ENCODE measurements at places on chromosomes 2 and 18. TPM values are rescaled to one million over a fixed set of nuclear protein-coding genes. Genes with fewer than 3 reads are reported as not detected.

GRCh38 chr2:159177957-159178356 is 108.5 kb downstream of the WDSUB1 start:
- no peak for DNase-seq

DNA sequence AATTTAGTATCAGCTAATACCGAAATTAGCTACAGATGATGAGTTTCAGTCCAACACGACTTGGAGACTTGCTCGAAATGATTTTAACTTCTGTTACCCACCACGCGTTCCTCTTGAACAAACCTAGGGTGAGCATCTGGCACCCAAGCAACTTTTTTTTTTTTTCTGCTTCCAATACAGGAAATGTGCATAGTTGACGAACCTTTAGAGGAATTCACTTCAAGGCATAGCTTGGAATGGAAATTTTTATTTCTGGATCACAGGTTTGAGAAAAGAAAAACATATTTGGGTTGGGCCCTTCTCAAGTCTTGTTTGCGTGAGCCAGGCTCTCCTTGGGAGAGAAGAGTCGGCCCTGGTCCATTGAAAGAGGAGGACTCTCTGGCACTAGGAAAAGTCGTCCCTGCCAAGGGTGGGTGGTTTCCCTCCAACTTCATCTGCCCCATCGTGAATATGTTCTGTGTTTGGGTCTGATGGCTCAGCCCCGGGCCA is 37.4 kb upstream of the RPL31 start:
- no peak for DNase-seq

ATP6V1B1 gene
- total RNA-seq: not detected

GRCh38 chr2:71619230-71619741 is 165.9 kb downstream of the DYSF start:
- no peak for DNase-seq

GPBAR1 gene
- 3.3 TPM for total RNA-seq

CNDP1 gene
- 0.19 TPM for total RNA-seq

L3MBTL4 gene
- total RNA-seq: 13.9 TPM

DNA sequence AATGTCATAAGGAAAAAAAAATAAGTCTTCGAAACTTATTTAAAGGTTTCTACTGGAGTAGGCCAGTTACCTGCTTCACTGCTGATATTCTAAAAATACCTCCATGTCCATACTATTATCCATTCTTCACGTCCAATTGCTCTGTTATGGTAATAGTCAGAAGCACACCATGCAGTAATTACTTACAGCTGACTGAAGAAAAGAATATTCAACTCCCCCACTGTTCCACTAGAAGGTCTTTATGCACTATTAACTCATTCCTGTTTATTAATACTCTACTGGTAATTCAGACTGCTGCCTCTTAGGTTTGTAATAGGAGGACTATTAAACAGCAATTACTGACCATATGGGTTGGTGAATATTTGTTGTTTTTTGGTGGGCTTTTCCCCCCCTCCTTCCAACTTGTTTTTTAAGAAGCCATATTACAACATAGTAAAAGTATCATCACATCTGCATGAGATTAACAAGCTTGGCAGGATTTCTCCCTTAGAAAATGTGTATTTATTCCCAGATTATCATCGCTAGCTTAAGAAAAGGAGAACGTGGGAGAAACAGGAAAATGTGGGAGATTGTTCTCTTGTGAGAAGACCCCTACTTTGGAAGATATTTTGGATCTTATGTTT is 806.4 kb upstream of the FANCL start:
- no peak for DNase-seq

ABCB11 gene
- 21.7 TPM for total RNA-seq

- DNase-seq: no peak
Observed at GRCh38 chr2:212489719-212490346, 48.8 kb downstream of the ERBB4 start.

GRCh38 chr2:199910338-199911051 is 598 bp upstream of the C2orf69 start:
- DNase-seq: peak; percentile 13

DNA sequence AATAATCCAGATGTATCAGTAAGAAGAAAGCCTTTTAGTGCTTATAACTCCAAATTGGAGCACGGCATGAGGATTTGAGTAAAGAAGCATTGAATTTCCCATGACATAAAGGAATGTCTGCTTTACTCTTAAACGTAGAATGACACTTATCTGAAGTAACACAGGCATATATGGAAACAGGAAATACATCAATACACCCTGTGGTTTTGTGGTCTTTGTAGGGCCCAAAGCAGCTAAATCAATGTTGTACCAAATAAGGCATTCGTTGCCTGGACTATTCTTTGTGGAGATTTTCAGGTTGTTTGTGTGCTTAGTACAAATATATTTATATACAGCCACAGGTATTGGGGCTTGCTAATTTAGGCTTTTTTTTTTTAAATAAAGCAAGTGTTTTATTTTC is 660.5 kb downstream of the LRRTM4 start:
- DNase-seq: no peak

DNA sequence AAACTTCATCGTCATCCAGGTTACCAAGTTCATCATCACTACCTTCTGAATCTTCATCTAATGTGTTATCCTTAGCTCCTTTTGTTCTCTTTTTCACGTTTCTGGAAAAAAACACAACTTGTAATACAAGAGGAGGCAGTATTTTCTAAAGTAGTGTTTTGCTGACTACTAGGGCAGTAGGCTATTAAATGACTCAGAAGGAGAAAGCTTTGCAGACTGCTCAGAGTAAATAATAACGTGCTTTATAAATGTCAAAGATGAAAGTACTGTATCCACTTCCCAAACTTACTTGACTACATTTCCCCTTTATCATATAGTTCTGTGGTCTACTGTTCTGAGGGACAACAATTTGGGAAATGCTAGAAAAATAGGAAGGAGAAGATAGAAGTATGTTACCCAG is 15.6 kb downstream of the CEBPZOS start:
- DNase-seq: no peak

DNA sequence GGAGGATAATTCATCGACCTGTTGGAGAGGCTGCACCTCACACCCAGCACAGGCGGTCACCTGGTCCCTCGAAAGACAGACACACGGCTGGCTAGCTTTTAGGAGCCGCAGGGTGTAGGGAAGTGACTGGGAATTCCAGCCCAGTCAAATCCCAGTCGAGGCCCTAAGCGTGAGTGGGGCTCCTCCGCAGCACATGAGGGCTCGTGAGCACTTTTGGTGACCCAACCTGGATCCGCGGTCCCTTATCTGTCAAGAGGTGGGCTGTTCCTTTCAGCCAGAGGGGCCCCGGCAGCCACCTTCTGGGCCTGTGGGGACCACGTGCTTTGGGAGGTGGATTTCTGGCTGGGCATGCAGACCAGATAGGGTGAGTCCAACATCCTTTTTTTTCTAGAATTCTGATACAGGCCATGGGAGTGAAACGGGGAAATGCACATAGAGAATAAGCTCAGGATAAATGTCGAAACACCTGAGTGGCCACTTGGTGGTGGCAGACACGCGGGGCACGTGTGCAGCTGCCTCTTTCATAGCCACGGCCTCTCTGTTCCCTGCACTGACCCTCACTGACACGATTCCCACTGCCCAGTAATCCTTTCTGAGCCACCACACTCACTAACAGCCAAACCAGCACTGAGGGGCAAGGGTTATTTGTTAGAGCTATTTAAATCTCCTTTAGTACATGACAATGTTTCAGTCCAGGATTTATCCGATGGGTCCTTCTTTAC is 148.4 kb upstream of the PXDN start:
- no peak for DNase-seq

GRCh38 chr2:8258406-8258805 is 423.4 kb upstream of the ID2 start:
- no peak for DNase-seq

DNA sequence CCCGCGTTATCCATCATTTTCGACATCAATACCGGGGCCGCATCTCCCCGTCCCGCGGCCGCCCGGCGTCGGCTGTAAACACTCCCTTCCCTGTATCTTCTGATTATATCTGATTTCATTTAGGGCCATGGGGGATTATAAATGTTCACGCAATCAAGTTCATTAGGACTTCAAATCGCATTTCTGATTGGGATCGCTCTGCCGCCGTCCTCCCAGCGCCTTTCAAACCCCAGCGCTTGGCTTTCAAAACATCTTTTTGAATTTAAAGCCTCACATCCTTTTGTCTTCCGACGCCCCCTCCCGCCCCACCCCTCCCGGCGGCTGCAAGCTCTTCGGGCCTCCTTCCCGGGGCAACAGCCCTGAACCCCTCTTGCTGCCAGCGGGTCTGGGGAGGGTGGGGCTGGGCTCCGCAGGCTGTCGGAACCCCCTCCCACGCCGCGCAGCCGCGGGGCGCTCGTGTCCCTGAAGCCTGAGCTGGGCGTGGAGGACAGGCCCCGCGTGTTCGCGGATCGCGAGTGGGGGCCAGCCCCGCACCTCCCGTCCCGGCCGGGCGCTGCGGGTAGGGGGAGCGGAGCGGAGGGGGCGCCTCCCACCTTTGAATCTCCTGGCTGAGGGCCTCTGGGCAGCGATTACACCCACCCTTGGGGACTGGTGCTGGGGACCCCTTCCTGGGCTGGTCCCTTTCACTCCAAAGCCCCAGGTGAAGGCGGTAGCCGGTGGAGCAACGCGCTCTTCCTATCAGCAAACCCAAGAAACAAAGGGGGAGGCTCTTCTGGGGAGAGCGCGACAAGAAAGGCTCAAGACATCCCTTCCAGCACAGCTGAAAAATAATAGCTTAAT is 11.3 kb upstream of the GBX2 start:
- no peak for DNase-seq

DNA sequence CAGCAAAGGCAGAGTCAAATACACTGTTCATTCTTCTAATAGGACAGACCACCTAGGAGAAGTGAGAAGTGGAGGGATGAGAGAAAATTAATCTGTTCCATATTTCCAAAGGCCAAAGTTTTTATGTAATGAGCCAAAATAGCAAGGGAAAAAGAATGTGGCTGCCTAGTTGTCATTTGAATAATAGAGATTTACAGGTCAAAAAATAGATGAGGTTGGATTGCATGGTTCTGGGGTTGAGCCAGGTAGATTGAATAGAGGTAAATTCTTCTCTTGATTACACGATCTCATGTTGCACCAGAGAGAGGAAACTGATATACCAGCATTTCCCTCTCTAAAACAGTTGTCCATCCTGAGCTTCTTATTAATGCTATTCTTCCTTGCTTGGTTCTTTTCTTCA is 325.8 kb downstream of the CCDC178 start:
- DNase-seq: no peak

TDRD15 gene
- total RNA-seq: not detected

SMAD7 gene
- total RNA-seq: 33.1 TPM

PDCD1 gene
- total RNA-seq: 0.70 TPM

SH2D6 gene
- 8.6 TPM for total RNA-seq

DNA sequence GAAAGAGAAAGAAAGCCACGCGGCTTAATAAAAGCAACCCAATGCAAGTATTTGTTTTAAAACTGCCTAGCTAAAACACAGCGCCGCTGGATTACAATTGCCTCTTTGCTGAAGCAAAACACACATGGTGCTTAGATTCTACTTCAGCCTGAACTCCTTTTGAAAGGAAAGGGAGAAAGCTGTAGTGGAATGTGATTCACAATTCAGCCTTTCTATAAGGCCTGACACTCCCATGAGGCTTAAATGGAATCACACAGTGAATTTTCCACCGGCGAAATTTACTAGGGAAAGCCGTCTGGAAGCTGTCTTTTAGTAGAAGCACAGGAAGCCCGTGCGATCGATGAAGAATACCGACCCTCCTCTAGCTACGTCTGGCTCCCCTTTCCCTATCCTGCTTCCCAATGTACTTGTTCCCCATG is 348.0 kb downstream of the DLGAP1 start:
- DNase-seq: no peak

LRATD1 gene
- 139 TPM for total RNA-seq

HOXD8 gene
- total RNA-seq: 13.8 TPM

- no peak for DNase-seq
Observed at GRCh38 chr2:138959031-138959430, 178.8 kb upstream of the NXPH2 start.

DNA sequence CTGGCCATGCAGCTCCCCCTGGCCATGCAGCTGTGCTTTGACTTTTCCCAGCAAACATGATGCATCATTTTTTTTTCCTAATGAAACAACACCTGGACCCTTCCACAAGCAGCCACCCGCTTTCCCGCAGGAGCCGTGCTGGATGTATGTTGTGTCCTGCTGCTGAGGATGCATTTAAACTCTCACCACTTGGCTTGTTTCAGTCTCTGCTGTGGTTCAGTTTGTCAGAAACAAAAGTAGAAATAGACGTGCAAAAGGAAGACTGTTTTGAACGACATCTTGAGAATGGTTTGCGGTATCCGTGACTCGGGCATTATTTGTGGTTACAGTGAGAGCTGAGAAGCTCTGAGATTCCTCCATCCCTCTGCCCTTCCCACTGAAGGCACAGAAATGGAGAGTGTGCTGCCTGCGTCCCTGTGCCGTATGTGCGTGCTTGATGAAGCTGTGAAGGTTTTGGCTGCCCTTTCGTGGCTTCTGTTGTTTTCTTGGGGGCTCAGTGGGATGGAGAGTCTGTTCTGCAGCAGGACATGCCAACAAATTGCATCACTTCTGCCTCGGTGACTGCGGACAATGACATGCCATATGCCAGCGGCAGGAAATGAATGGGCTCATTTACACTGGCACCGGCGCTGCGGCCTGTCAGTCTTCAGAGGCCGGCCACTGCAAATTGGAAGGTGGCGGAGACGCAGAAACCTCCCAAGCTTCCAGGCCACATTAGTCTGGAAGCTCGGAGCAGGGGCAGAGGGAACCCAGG is 417.7 kb upstream of the SALL3 start:
- no peak for DNase-seq

- DNase-seq: no peak
Observed at GRCh38 chr2:182444170-182444569, 17.3 kb upstream of the PDE1A start.

- DNase-seq: no peak
Observed at GRCh38 chr2:201955702-201956141, 77.9 kb upstream of the FZD7 start.

DSC1 gene
- total RNA-seq: 0.07 TPM

GRCh38 chr2:159616286-159616701 is at the start of gene BAZ2B:
Gene BAZ2B (minus strand): TSS chr2:159616548. CDS start chr2:159478719, 137,829 bp downstream.
- DNase-seq: peak; percentile 61

GRCh38 chr2:47471429-47472116 is 68.6 kb downstream of the MSH2 start:
- no peak for DNase-seq

GRCh38 chr2:127400897-127401756 is 13.4 kb upstream of the MAP3K2 start:
- peak; percentile 86 for DNase-seq

DSC3 gene
- 0.61 TPM for total RNA-seq

DNA sequence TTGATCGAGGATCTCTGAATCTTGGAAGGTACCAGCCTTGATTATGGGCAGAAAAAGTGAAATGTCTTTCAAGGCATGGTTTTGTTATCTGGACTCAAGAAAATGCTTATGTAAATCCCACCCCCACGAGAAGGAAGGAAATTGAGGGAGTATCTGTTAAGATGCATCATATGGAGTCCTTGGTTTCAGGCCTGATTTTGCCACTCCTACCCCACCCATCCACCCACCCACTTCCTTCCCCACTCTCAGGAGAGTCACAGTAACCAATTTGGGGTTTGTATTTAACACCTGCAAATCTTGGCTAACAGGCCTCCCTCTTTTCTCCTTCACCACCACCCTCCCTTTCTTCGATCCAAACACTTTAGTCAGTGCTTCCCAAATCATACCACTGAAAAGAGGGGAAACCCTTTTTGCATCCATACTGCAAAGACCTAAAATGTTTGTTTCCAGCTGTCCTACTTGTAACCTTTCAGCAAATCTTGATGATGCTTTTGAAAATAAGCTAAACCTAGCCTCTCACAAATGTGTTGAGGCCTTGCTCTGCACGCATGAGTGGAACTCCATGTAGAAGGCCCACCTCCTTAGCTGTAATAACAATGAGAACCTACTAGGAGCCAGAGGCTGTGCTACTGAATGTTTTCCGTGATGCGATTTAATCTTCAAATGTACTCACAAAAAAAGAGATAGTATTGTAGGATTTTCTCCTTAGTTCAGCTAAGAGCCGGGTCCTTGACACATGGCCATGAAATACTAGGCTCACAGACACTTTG is 34.8 kb downstream of the POU3F3 start:
- DNase-seq: no peak

ACADL gene
- total RNA-seq: 0.19 TPM
